Adrenal gland (tissue), 19 donors: ENCODE measurements at places on chromosomes 13 and 19. TPM values are rescaled to one million over a fixed set of nuclear protein-coding genes. Genes with fewer than 3 reads are reported as not detected.

DNA sequence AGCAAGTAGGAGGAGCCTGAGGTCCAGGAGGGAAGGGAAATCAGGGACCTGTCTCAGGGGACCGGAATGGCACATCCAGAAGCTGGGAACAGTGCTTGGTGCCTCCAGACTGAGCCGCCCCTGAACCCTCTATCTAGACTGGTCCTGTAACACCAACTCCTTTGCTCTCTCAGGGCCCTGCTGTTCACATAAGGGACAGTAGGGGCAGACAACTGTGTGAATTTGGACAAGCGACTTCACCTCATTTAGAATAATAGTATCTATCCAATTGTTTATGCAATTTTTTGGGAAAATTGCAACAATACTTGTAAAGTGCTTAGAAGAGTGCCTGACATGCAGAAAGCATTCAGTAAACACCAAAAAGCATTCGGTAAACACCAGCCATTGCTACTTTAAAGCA, 14.0 kb downstream of the SYMPK start:
- DNase-seq, result no peak

DNA sequence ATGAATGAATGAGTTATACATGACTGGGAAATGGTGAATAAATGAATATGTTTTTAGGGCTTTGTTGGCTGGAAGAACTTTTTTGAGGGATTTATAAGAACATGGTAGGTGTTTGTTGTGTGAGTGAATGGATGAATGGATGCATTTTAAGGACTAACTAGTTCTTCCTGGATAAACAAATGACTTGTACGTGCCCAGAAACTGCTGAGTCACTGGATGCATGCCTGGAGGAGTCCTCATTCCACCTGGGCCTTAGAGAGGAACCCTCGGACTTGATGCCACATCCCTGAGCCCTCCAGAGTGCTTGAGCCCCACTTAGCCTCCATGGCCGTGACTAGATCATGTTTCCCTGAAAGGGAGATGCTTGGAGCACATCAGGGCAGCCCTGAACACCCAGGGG, 153.4 kb downstream of the DPF1 start:
- DNase-seq, result no peak

DNA sequence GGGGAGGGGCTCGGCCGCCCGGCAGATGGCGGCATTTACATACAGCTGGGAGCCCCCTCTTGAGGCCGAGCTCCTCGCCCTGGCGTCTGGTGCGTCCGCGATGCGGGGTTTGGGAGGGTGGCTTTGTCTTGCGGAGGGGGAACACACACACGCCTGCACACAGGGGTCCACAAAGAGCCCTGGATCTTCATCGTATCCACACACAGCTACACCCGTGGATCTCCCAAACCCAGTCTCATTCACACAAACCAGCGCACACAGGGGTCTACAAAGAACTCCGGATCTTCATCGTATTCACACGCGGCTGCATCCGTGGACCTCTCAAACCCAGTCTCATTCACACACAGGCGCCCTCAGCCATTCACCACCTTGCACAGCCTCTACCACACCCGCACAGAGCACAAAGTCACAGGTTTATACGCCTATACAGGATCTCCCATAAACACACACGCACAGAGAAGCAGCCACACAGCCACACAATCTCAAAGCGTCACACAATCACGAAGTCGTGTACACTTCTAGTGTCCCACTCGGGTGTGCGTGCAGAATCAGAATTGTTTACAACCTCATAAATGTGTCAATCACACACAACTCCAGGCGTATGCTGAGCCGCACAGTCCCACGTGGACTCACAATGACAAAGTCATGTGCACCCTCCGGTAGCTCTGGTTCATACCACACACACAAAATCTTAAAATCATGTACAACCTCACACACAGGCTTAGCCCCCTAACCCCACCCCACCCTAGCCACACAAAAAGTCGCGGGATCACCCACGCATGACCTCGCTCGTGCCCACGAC, 550 bp upstream of the DLL3 start:
- no peak for DNase-seq

GRCh38 chr19:8174706-8175105, 25.3 kb upstream of the FBN3 start:
- no peak for DNase-seq

- peak; percentile 34 for DNase-seq
These were observed 58.2 kb upstream of the USE1 start for GRCh38 chr19:17156947-17157302.

DNA sequence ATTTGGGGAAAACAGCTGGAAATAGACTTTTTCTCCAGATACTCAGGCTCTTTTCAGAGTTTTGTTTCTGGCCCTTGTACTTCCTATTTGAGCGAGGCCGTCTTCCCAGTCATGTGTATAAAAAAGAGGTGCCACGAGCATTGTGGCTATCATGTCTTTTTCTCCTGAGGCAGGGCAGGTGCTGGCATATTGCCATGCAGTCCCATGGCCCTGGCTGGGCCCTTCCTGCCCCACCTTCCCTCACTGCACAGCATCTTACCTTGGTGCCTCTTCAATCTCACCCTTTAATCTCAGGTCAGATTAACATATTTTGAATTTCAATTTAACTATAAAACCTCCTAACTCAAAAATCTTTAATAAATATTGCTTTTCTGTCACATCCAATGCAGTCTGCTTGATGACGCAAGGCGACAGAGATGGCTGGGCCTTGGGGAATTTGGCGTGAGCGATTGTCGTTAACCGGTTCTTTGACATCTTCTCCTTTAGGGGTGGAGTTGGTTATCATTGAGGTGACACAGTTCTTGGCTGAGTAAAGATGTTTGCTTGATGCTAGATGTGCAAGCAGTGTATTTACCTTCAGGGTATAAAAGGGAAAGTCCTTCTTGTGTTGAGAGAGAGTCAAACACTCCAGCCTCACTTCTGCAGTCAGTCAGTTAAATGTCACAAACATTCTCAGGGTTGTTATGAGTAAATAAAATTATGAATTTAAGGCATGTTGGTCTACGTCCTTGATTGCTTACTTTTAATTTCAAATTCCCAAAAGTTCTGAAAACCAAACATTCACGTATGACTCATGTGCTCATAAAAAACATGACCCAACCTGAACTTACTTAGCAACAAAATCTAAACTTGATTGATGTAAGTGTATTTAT, 289.9 kb downstream of the MYO16 start:
- no peak for DNase-seq

DNA sequence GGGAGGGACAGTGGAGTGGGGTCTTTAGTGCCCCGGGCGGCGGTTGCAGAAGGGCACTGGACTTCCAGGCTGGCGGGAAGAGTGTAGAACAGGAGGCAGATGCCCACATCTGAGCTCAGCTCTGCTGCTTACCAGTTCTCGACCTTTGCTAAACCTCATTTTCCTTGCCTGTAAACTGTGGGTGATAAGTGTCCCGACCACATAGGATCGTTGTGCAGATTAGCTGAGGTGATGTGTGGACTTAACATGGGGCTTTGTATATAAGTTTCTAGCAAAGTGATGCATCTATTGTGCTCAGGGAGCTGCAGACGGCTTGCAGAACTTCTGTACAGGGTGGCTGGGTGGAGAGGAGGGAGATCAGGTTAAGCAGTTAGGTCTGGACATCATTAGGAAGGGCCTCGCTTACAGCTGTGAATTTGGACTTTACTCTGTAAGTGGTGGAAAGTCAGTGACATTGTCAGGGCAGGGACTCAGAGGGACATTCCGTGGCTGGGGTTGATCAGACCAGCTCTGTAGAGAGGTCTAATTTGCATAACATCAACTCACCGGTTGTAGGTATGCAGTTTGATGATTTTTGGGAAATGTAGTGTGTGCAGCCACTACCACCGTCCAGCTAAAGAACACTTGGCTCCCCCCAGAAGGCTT, 70.0 kb downstream of the SPATA13 start:
- DNase-seq, result no peak

DNA sequence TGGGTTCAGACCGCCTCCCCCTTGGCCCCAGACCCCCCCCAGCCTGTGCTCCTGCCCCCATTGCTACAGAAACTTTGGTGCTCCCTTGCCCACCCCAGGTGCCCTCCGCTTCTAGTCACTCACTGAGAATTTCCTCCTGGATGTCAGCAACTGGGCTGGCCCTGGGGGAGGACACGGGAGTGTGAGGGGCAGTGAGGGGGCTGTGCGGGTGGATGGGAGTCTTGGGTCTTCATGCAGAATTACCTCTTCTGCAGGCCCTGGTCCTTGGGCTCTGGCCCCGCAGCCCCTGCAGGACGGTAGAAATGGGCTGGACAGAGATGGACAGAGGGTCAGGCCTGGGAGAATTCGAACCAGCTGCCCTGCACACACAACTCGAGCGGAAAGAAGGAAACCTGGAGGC, 4.8 kb downstream of the LILRB5 start:
- no peak for DNase-seq

GRCh38 chr19:28495046-28495445, 717.9 kb downstream of the UQCRFS1 start:
- no peak for DNase-seq

The PSPN gene
- 1.3 TPM for total RNA-seq

The CD79A gene
- 0.28 TPM for total RNA-seq

The ZNF85 gene
- 4.4 TPM for total RNA-seq

The THSD1 gene
- 2.8 TPM for total RNA-seq

The ZNF784 gene
- total RNA-seq, result 11.6 TPM

The RINL gene
- total RNA-seq, result 4.8 TPM
